ENCODE measurements at places on chromosomes 13 and 19.

- DNase-seq = no peak
Measured at GRCh38 chr19:17564781-17565180, 9.3 kb downstream of the COLGALT1 start.

DNA sequence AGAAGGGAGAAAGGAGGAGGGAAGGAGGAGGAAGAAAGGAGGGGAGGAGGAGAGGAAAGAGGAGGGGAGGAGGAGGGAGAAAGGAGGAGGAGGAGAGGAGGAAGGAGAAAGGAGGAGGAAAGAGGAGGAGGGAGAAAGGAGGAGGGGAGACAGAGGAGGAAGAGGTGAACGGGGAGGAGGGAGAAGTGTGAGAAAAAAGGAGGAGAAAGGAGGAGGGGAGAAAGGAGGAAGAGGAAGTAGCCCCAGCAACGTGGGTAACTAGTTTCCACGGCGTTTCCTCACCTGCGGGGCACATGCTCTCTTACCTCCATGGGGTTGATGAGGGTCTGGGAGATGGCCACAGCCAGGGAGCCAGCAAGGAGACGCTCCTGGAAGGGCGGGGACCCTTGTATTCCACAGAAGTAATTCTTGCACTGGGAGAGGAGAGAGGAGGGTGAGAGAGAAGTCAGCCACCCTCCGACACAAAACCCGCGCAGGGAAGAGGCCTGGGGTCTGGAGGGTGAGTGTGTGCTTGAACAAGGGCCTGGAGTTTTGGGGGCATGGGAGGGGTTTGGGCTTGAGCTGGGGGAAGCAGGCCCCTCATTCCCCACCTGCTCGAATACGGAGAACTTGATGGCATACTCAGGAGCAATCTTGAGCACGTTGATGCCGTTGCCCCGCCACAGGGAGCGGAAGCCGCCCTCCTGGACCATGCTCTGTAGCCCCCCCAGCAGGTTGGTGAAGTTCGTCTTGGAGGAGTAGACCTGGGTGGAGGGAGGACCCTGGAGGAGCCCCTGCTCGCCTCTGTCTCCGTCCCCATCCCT lies 3.9 kb downstream of the SLC25A41 start:
- DNase-seq = no peak

DNA sequence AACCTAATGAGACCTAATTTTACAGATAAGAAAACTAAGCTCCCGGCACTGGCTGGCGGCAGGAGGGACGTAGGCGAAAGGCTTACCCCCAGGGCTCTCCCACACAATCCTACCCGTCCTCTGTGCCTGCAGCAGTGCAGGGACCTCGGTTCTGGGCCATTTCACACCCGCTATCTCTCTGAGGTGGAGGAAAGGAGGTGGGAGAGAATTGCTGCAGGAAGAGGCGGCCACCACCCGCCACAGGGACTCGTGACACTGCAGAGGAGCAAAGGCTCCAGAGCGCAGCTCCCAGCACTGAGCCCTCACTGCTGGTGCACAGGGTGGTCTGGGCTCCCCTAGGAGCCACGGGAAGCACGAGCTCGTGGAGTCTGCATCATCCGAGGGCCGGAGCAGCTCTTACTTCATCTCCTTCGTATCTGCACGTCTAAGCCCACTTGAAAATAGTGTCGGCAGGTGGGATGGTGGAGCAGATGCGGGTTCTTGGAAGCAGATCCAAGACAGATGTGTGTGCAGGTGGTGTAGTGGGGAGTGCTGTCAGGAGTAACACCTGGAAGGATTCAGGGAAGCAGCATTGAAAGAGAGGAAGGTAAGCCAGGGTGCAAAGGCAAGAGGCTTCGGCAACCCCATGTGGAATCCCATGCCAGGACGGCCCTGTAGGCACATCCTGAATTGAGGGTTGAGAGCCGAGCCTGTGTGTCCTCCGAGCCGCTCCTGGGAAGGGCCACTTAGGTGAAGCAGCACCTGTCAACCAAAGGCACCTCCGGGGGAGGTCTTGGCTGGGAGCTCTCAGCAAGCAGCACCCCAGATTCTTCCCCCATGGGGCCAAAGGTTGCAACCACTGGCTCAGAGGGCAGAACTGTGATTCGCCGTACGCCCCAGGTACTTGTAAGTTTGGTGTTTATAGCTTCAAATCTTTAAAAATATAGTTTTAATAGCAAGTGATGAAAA lies 115.8 kb upstream of the SPACA7 start:
- DNase-seq = peak; percentile 33

GRCh38 chr13:79913141-79913827 lies 427.6 kb downstream of the SPRY2 start:
- DNase-seq = no peak

DNA sequence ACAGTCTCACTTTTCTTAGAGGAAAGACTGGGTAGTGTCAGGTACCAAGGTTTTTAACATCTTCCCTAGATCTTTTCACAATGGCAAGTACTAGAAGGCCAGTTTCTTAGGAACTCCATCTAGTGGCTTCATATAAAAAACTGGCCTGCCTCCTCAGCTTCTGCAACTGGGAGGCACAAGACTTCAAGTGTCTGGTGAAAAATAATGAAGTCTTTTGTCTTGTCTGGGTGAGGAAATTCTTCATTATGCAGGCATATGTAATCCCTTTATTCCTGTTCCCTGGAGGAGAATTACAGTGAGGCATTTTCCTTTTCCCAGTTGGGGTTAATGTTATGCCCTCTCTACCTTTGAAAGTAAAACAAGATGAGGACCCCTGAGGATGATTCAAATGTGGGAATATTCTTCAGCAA lies 300.5 kb downstream of the NALCN start:
- no peak for DNase-seq

DNA sequence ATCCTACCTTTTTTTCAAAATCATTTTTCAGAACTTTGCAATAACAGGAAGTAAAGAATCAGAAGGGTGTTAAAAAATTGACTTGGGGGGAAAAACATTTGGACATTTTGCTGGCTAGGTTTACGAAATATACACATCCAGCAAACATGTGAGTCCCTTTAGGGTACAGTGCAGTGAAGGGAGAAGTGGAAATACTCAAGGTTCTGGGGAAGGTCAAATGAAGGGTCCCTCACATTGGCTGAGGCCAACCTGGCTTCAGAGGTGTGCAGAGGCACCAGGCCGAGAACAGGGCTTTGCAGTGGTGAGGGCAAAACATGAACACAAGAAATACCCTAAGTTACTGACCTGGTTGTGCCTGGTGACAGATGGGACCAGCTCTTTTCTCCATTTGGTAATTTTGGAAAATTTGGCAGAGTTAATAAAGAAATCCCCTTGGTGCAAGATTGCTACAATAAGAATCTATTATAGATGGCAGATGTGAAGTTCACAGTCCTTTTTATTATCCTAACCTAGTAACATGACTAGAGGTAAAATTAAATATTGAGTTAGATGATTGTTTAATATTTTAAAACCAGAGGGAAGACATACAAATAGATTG lies 1.5 kb upstream of the UPF3A start:
- DNase-seq = no peak

DNA sequence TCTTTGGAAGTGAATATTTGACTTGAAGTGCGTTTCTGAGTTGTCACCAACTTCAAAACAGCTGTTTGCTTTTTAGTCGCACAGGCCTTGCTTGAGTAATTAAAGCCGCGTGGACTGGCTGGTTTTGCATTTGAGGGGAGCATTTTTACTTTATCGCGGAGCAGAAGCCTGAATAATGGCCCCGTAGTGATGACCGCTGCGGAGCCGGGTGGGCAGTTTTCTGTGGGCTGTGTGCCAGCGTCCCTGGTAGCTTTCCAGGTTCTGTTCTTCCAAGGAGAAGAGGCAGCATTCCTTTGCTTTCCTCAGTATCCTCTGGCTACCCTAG lies 1.1 kb downstream of the NAA16 start:
- DNase-seq = peak; percentile 32

GRCh38 chr13:23991119-23991518 lies 93.8 kb upstream of the C1QTNF9B start:
- no peak for DNase-seq

DNA sequence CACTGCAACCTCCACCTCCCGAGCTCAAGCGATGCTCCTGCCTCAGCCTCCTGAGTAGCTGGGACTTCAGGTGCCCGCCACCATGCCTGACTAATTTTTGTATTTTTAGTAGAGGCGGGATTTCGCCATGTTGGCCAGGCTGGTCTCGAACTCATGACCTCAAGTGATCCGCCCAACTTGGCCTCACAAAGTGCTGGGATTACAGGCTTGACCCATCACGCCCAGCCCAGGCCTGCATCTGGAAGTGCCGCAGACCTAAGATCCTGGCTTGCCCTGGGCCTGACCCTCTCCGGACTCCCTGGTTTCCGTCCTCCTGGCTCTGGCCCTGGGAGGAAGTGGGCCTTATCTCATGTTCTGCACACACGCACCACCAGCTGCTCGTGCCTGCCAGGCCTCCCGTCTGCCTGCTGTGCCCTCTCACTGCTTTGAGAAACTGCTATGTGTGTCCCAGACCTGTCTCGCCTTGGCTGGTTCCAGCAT lies 4.7 kb upstream of the PTGIR start:
- DNase-seq = no peak

DNA sequence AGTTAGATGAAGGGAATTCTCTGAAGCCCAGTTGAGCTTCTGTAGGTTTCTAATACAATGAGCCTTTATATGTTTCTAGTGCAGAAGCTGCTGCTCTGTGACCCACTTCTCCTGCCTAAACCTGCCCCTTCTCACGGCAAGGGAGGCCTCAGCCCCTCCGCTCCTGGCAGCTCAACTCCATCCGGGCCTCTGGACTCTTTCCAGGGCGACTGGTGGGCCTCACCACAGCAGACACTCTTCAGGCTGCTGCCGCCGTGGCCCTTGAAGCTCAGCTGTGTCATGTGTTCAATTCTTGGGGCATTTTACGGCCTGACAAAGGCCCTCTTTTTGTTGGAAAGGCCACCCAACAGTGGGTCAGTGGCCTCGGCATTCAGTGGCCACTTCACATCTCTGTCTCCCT lies 10.0 kb upstream of the C19orf33 start:
- no peak for DNase-seq

DNA sequence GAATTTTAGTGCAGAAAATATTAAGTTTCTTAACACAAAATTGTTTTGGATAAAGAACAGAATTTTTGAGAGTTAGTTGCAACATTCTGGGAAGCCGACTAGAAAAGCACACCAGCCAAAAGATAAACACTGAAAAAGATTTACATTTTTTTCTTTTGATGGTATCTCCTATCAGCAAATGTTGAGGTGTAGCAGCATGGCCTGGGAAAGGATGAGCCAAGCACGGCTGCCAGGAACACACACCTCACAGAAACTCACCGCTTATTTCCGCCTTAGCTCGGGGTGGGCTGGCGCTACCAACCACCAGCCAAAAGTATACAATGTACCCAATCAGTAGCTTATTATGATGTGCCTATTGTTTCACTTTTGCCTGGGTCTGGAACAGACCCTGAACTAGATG lies 134.7 kb downstream of the MIPEP start:
- DNase-seq = no peak

DNA sequence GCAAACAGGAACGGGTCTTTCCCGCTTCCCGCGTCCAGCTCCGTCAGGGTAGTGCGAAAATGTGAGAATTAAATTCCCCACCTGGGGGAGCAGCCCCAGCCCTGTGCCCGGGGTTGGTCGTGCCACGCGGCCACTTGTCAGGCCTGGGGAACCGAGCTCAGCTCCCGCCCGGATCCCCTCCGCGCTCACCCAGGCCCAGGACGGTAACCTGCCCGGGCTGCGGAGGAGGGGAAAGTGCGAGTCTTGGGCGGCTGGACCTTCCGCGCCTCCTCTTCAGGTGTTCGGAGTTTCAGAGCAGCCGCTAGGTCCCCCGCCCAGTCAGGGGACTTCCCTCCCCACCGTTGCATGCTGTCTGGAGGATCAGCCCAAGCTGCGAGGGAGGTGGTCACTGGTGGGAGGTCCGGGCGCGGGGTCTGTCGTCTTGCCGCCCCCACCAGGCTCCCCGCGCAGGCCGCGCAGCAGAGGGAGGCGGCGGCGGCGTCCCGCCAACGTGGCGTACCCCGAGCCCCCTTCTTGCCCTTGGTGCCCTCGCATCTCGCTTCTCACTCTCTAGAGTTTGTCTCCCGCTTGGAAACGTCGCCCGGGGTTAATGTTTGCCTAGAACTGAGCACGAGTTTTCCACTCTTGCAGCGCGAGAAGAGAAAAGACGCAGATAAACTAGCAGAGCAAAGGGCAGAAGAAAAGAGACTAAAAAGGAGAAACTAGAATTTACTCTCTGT lies 8.1 kb downstream of the URAD start:
- DNase-seq = no peak

- no peak for DNase-seq
Measured at GRCh38 chr19:14503285-14503684, 7.4 kb upstream of the GIPC1 start.

Data from upper lobe of left lung (tissue), 6 donors.